ENCODE measurements at places on chromosomes 13 and 19.

GRCh38 chr13:74708629-74709028 is 574.4 kb upstream of the KLF12 start:
- DNase-seq = no peak

- DNase-seq = no peak
These were observed 55.7 kb downstream of the FAM216B start for GRCh38 chr13:42836930-42837690.

GRCh38 chr13:104967836-104968630 is 1567.4 kb downstream of the EFNB2 start:
- no peak for DNase-seq

GRCh38 chr19:15404097-15404779 is 14.6 kb downstream of the AKAP8L start:
- no peak for DNase-seq

- DNase-seq = no peak
These were observed 36.3 kb downstream of the SMIM24 start for GRCh38 chr19:3443840-3444694.

GRCh38 chr13:39189778-39190177 is 151.5 kb downstream of the NHLRC3 start:
- DNase-seq = no peak

- no peak for DNase-seq
These were observed 16.1 kb downstream of the ADAT3 start for GRCh38 chr19:1921326-1921725.

GRCh38 chr13:45473627-45474026 is 8.9 kb downstream of the COG3 start:
- DNase-seq = no peak

GRCh38 chr19:3737487-3738205 is 23.8 kb downstream of the APBA3 start:
- no peak for DNase-seq
